MG63 (cell line): ENCODE measurements at places on chromosomes 12 and 14. TPM values are rescaled to one million over a fixed set of nuclear protein-coding genes. Genes with fewer than 3 reads are reported as not detected.

DNA sequence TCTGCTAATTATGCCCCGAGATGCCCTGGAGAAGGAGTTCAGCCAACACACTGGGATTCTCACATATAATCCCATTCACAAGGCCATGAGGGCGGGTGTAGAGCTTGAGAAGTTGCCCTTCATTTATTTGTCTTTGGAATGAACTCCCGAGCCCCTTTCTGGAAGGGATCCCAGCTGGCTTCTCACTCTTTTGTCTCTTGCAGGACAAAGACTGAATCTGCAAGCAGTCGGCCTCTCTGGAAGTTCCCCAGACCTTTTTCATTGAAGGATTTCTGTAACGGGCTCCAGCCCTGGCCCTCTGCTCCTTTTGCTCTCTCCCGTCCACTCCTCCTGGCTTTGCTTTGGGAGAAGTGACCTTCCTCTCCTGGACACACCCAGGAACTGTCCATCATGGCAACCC lies 163.3 kb upstream of the SFSWAP start:
- no peak for DNase-seq

- DNase-seq = peak; percentile 12
These were observed at the start of gene TMEM121 for GRCh38 chr14:105525861-105526775. Gene TMEM121, plus strand, starts transcription at chr14:105526583. Its CDS starts 2,252 bp downstream, at chr14:105528835.

DNA sequence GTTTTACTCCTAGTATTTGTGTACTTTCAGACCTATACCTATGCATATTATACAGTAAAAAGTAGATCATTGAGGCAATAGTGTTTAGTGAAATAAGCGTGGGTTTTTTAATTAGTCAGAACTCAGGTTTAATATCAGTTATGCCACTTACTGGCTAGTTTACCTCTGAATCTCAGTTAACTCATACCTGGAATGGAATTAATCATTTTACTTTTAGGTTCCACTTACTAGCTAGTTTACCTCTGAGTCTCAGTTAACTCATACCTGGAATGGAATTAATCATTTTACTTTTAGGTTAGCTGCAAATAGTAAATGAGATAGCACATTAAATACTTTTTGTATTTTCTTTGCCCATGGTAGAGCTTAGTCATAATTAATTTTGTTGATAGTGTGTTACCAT lies 475.7 kb downstream of the CCER1 start:
- DNase-seq = no peak

GRCh38 chr14:32578181-32578580 lies 249.1 kb downstream of the AKAP6 start:
- DNase-seq = no peak

Gene FAM222A
- 0.84 and 1.8 TPM in 2 replicates for total RNA-seq

Gene CLBA1
- 7.2 and 10.8 TPM in 2 replicates for total RNA-seq
